K562 (cell line): ENCODE measurements at places on chromosomes 12 and 14.
A peak's percentile ranks its signal among the peaks of the same experiment; 100 is the strongest.

- no peak for DNase-seq
- H3K4me3 ChIP-seq, result no peak overlapping the region
- H3K4me1 ChIP-seq, result no peaks in the 10 kb centered on the region
- peaks cover 2% of the 10 kb centered on the region; the same call in 1 of the 3 replicates for H3K27me3 ChIP-seq
- H3K27ac ChIP-seq, result no peak overlapping the region
Observed at GRCh38 chr12:31558521-31558920, 32.4 kb downstream of the DENND5B start.

- H3K4me1 ChIP-seq, result no peaks in the 10 kb centered on the region
- H3K27ac ChIP-seq, result no peak overlapping the region
- no peak overlapping the region for H3K4me3 ChIP-seq
- H3K27me3 ChIP-seq, result peaks cover 30% of the 10 kb centered on the region
Observed at GRCh38 chr12:3362737-3363136, 128.3 kb upstream of the PRMT8 start.

GRCh38 chr14:78153064-78153341 lies 17.2 kb upstream of the NRXN3 start:
- no peak overlapping the region for H3K4me3 ChIP-seq
- H3K36me3 ChIP-seq, result no peaks in the 10 kb centered on the region
- no peak overlapping the region for H3K27ac ChIP-seq
- DNase-seq, result no peak
- peaks cover 5% of the 10 kb centered on the region; the same call in 1 of the 2 replicates for H3K27me3 ChIP-seq

DNA sequence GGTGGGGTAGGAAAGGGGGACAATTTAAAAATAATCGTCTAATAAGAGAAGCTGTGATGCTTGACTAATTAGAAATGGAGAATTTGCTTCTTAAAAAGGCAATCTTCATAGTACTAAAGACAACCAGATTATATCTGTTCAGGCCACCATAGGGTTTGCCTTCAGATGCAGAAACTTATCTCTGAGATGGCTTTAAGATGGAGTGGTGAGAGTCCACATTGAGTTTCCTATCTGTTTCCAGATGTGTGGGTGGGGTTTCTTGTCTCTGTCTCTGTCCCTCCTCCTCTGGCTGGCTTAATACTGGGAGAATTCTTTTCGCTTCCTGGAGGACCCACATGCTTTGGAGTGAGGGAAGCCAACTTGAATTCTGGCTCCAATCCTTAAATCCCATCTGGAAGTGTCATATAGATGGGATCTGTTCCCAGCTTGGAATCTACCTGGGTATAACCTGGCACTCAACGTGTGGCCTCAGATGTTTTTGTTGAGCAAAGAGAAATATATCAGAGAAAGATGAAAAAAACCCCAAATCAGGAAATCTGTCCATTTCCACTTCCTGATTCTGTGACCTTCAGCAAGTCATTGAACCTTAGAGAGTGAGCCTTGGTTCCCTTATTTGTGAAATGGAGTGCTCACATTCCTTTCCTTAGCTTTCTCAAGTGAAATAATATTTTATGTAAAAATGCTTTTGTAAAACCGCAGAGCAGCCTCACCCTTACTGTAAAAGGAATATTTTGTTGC lies 66.4 kb downstream of the CHST11 start:
- H3K4me1 ChIP-seq, result no peaks in the 10 kb centered on the region; the same call in 1 of the 2 replicates
- H3K36me3 ChIP-seq, result peaks cover 2% of the 10 kb centered on the region; the same call in 2 of the 3 replicates

DNA sequence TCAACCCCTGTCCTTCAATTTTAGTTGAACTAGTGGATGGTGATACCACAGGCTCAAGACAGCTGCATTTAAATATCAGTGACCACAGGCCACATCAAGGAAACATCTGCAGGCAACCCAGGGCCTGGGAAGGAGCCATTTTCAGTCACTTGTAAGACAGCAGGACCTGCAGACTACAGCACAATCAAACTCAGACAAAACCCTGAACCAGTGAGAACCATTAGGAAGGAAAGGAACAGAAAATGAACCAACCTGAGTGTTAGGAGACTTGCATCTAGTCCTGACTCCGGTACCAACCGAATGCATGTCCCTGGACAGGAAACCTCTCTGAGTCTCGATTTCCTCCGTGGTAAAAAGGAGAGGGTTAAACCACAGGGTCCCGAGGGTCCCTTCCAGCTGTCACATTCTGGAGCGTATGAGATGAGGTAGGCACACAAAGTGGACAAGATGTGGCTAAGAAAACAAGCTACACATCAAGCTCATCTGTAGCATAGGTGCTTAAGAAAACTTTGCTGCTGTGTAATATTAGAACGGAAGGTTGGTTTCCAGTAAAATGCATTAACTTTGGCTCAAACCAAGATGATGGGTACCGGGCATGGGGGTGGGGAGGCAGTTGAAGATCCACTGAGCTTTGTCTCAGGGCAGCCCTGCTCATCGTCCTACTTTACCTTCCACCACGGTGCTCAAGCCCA lies 1.6 kb upstream of the CDKN1B start:
- H3K4me3 ChIP-seq, result peak overlapping the region; percentile 99
- peaks cover 13% of the 10 kb centered on the region for H3K4me1 ChIP-seq
- H3K27me3 ChIP-seq, result no peaks in the 10 kb centered on the region
- peak overlapping the region; percentile 95 for H3K27ac ChIP-seq
- peaks cover 19% of the 10 kb centered on the region for H3K36me3 ChIP-seq

DNA sequence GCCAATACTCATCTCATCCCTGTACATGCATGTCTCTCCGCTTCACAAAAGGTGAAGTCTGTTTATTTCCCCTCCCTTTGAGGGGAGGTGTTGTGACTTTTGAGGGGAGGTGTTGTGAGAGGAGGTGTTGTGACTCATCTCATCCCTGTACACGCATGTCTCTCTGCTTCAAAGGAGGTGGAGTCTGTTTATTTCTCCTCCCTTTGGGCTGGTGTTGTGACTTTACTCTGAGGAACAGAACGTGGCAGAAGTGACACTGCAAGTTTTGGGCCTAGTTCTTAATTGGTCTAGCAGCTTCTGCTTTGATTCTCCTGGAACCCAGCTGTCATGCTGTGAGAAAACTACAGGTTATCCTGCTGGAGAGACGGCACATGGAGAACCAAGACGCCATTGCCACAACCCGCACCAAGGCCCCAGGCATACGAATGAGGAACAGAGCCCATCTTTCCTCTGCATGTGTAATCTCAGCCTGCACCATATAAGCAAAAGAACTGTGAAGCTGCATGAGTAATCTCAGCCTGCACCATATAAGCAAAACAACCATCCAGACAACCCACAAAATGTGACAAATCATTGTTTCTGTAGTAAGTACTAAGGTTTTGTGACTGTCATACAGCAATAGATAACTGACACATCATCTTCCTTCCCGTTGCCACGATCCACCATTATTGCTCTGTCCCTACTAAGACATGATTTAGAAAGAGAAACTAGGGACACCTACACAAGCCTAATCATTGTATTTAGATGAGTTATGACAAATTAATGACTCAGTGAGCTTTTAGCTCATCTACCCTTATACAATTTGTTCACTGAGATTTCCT lies 30.0 kb downstream of the GALNT4 start:
- H3K4me3 ChIP-seq, result no peak overlapping the region
- no peak for DNase-seq
- H3K27me3 ChIP-seq, result no peaks in the 10 kb centered on the region
- no peaks in the 10 kb centered on the region for H3K36me3 ChIP-seq

GRCh38 chr14:33859306-33859705 lies 91.6 kb downstream of the EGLN3 start:
- no peak overlapping the region for H3K27ac ChIP-seq
- no peak for DNase-seq
- no peaks in the 10 kb centered on the region for H3K36me3 ChIP-seq
- no peaks in the 10 kb centered on the region for H3K27me3 ChIP-seq
- H3K4me3 ChIP-seq, result no peak overlapping the region
- peaks cover 21% of the 10 kb centered on the region for H3K4me1 ChIP-seq

- no peaks in the 10 kb centered on the region for H3K36me3 ChIP-seq
- DNase-seq, result no peak
- H3K27ac ChIP-seq, result no peak overlapping the region
- no peak overlapping the region for H3K4me3 ChIP-seq
Observed at GRCh38 chr14:77585385-77585784, 31.1 kb downstream of the SPTLC2 start.

GRCh38 chr12:124851342-124851741 lies 12.3 kb downstream of the SCARB1 start:
- no peak overlapping the region for H3K4me3 ChIP-seq
- H3K36me3 ChIP-seq, result peaks cover 81% of the 10 kb centered on the region; the same call in 2 of the 3 replicates
- H3K4me1 ChIP-seq, result peaks cover 13% of the 10 kb centered on the region
- H3K27me3 ChIP-seq, result no peaks in the 10 kb centered on the region
- no peak for DNase-seq
- H3K27ac ChIP-seq, result no peak overlapping the region

DNA sequence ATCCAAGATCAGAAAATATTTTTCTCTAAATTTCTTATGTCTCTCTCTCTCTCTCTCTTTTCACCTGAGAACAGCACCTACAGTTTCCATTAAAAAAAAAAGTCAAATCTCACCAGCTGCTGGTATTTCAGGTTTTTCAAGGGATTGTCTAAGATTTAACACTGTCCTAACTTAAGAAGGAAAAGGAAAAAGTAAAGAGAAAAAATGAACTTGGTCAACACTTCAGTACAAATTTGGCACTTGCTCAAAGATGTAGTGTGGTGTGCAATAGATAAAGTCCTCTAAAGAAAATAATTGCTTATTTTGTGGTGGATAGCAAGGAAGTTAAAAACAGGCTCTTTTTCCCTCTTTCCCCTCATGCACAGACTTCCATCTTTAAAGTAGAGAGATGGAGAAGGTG lies 416.2 kb downstream of the SOX5 start:
- peaks cover 34% of the 10 kb centered on the region; the same call in 1 of the 3 replicates for H3K36me3 ChIP-seq
- DNase-seq, result no peak
- H3K27me3 ChIP-seq, result no peaks in the 10 kb centered on the region
- H3K4me1 ChIP-seq, result peaks cover 6% of the 10 kb centered on the region; the same call in 2 of the 3 replicates
- H3K27ac ChIP-seq, result no peak overlapping the region; the same call in 2 of the 3 replicates

GRCh38 chr14:97022741-97023140 lies 225.6 kb downstream of the VRK1 start:
- DNase-seq, result no peak
- no peaks in the 10 kb centered on the region for H3K4me1 ChIP-seq
- no peaks in the 10 kb centered on the region for H3K36me3 ChIP-seq
- peaks cover 30% of the 10 kb centered on the region for H3K27me3 ChIP-seq
- no peak overlapping the region for H3K4me3 ChIP-seq
- no peak overlapping the region for H3K27ac ChIP-seq

DNA sequence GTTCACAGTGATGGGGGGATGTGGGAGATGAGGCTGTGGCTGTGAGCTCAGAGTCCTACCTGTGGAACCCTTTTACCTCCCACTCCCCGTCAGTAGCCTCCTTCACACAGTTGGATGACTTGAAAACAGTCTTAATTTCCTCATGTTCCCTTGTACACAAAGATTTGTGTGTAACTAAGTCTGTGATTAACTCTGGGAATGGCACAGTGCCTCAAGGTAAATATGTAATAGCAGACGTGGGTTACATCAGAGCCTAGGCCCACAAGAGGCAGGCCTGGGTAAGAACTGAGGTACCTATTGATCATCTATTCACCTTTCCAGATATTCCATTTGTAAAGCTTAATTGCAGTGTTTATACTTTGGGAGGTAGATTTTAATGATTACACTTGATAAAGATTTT lies 5.8 kb upstream of the IGF1 start:
- no peak overlapping the region for H3K4me3 ChIP-seq
- no peak for DNase-seq
- H3K27ac ChIP-seq, result no peak overlapping the region
- H3K4me1 ChIP-seq, result no peaks in the 10 kb centered on the region

- DNase-seq, result no peak
- peaks cover 10% of the 10 kb centered on the region; the same call in 1 of the 2 replicates for H3K27me3 ChIP-seq
- no peak overlapping the region for H3K4me3 ChIP-seq
- no peaks in the 10 kb centered on the region for H3K4me1 ChIP-seq
Observed at GRCh38 chr14:99177046-99177655, 94.8 kb downstream of the BCL11B start.

DNA sequence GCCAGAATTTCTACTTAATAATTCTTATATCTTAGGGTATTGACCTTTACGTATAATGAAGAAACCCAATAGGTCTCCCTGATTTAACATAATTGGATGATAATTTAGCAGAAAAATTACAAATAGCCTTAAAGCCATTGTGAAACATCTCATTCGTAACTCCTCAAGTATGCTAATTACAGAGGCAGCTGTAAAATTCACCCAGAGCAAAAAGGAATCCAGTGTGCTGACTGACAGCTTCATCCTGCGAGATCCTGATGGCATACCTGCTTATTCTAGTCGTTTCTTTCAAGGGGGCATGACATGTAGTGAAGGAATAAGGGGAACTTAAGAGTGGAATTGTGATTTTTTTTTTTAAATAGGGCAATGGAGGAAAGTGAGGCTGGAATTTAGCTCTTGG lies 291.5 kb downstream of the FUT8 start:
- no peaks in the 10 kb centered on the region for H3K27me3 ChIP-seq
- no peak for DNase-seq
- no peaks in the 10 kb centered on the region for H3K36me3 ChIP-seq

DNA sequence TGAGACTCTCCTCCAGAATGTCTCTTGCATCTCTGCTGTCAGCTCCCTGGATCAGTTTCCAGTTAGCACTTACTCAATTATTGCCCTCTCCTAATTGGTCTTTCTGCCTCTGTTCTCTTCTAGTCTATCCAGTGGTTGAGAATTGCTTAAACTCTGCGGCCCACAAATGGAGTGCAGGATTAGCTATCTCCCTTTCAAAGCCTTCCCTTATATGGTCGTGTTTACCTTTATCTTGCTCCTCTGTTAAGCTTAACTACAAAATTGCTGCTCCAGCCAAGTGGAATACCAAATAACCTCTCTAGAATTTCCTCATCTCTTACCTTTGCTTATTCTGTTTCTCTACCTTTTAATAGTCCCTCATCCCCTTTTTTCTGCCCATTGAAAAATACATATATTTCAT lies 132.7 kb downstream of the NRXN3 start:
- no peak overlapping the region for H3K27ac ChIP-seq
- no peaks in the 10 kb centered on the region for H3K27me3 ChIP-seq
- no peak overlapping the region for H3K4me3 ChIP-seq
- H3K36me3 ChIP-seq, result no peaks in the 10 kb centered on the region
- no peaks in the 10 kb centered on the region for H3K4me1 ChIP-seq

- no peaks in the 10 kb centered on the region; the same call in 1 of the 2 replicates for H3K4me1 ChIP-seq
- no peaks in the 10 kb centered on the region for H3K27me3 ChIP-seq
- DNase-seq, result no peak
- no peak overlapping the region for H3K27ac ChIP-seq
- H3K36me3 ChIP-seq, result no peaks in the 10 kb centered on the region
Observed at GRCh38 chr12:30537228-30537627, 158.4 kb downstream of the IPO8 start.

DNA sequence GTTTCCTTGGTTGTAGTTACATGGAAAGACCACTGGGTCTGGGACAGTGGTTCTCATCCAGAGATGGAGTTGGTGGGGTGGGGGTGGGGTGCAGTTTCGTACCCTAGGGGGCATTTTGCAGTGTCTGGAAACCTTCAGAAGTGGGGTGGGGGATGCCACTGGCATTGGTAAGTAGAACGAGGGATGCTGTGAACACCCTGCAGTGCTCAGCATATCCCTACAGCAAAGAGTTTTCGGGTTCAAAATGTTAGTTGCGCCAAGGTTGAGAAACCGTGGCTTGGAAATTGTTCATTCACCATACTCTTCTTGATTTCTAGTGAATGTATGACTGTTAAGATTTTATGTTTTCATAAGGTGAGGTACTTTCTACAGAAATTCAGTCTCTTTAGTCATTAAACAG lies 28.7 kb downstream of the TRAF3 start:
- DNase-seq, result no peak
- H3K4me3 ChIP-seq, result no peak overlapping the region
- H3K36me3 ChIP-seq, result no peaks in the 10 kb centered on the region; the same call in 2 of the 3 replicates
- H3K27me3 ChIP-seq, result no peaks in the 10 kb centered on the region

- H3K36me3 ChIP-seq, result no peaks in the 10 kb centered on the region
- H3K4me3 ChIP-seq, result peak overlapping the region; percentile 23; the same call in 1 of the 2 replicates
- no peaks in the 10 kb centered on the region for H3K27me3 ChIP-seq
- peaks cover 52% of the 10 kb centered on the region for H3K4me1 ChIP-seq
- DNase-seq, result no peak
Observed at GRCh38 chr12:124920353-124920935, 6.0 kb upstream of the UBC start.

- no peaks in the 10 kb centered on the region for H3K4me1 ChIP-seq
- no peak overlapping the region for H3K27ac ChIP-seq
- peaks cover 2% of the 10 kb centered on the region for H3K27me3 ChIP-seq
- H3K4me3 ChIP-seq, result no peak overlapping the region
Observed at GRCh38 chr14:101504096-101504948, 57.0 kb upstream of the DIO3 start.
